ENCODE measurements at places on chromosomes 5 and 9.

- DNase-seq = no peak
These were observed 67.1 kb downstream of the ADAMTS12 start for GRCh38 chr5:33824516-33825195.

DNA sequence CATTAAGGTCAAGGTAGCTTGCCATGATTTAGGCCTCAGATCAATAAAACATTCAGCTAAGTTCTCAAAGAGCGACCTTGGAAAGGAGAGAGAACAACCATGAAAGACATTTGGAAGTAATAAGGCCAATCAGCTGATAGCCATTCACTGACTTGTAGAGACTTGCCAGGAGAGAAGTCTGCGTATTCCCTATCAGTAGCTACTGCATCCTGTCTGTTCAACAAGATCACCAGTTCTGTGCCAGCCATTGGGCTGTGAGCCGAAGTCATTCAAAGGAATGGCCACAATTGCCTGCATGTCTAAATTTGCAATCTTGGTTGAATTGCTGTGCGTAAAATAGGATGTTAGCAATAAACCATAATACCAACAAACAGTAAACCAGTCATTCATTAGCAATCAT lies 219.8 kb downstream of the FBXL7 start:
- no peak for DNase-seq

GRCh38 chr5:1965925-1966324 lies 83.2 kb upstream of the IRX4 start:
- no peak for DNase-seq

- no peak for DNase-seq
These were observed 505.3 kb upstream of the ZNF608 start for GRCh38 chr5:125251703-125252102.

DNA sequence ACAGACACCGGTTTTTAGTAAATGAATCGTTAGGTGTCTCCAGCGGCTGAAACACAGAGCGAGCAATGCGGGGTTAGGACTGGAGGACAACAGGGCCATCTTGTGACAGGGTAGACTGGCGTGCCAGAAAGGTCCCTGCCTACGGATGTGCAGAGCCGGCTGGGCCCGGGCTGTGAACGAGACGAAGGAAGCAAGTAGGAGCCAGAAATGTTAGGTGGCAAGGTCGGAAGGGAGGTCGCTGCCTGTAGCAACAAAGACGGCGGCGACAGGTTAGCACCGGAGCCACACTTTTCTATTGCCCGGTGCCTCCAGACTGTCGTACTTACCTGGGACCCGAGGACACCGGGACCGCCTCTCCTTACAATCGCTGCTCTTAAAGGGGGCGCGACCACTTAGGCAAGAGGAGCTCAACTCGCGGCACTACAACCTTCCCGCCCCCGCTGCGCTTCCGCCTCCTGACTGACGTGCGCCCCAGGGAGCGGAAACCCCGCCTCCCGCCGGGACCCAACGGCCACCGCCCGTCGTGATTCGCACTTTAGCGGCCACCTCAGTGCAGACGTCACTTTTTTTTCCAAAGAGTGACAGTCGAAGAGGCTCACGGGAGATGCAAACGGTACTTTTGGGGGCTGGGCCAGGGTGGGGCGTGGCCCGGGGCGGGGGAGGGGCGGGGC lies at the start of gene INIP:
TSS of gene INIP (minus strand) at position 457 of the 671 bp plus-strand sequence. CDS start 1,632 bp downstream, outside the sequence.
- peak; percentile 99 for DNase-seq

- DNase-seq = peak; percentile 51
These were observed 1.8 kb downstream of the LPCAT1 start for GRCh38 chr5:1521671-1522600.

DNA sequence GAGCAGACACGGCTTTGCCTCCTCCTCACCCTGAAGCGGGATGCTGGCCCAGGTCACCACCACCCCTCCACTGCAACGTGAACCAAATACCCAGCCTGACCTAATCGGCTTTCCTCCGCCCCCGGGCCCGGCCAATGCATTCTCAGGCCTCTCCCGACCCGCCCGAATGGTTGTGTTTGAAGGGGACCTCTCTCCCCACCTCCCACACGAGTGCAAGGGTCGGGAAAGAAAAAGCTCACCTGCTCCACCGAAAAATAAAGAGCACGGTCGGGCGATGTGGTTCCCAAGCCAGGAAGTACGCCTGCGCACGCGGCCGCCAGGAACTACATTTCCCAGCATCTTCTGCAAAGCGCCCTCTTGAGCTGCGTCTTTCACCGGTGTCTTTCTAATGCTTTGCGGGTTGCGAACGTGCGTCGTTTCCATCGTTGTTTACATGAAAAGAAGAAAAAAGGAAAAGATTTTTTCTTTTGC lies at the start of gene ZNF883:
TSS of gene ZNF883 (minus strand) at position 282 of the 471 bp plus-strand sequence.
- no peak for DNase-seq

DNA sequence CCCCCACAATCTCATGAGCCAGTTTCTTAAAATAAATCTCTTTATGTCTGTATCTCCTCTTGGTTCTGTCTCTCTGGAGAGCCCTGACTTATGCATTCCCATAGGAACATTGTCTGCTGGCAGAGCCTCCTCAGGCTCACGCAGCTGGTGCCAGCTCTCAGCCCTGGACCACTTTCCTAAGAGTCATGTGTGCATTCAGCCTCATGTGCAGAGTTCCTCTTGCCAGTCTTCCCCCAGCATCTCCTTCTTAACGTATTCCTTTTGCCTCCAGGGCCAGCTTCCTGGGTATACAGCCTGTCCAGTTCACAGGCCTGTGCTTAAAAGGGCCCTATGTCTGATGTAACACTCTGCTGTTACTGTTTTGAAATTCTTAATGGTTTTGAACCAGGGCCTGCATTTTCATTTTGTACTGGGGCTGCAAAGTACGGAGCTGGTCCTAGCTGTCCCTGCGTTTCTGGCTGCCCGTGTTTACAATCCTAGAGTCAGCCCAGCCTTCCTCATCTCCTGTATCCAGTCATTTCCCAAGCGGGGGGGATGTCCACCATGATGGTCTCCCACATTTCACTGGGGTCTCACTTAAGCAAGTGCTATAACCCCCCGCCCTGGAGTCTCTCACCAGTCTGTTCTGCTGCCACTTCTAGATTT lies 18.1 kb downstream of the ANKRD33B start:
- DNase-seq = no peak

DNA sequence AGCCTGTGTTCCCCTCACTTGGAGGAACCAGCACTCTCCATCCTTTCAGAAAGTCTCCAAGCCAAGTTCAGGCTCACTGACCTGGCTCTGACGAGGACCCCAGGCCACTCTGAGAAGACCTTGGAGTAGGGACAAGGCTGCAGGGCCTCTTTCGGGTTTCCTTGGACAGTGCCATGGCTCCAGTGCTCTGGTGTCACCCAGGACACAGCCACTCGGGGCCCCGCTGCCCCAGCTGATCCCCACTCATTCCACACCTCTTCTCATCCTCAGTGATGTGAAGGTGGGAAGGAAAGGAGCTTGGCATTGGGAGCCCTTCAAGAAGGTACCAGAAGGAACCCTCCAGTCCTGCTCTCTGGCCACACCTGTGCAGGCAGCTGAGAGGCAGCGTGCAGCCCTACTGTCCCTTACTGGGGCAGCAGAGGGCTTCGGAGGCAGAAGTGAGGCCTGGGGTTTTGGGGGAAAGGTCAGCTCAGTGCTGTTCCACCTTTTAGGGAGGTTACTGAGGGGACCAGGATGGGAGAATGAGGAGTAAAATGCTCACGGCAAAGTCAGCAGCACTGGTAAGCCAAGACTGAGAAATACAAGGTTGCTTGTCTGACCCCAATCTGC lies 4.7 kb upstream of the NUP214 start:
- DNase-seq = peak; percentile 34

GRCh38 chr9:297104-297972 lies 82.7 kb downstream of the DOCK8 start:
- no peak for DNase-seq

DNA sequence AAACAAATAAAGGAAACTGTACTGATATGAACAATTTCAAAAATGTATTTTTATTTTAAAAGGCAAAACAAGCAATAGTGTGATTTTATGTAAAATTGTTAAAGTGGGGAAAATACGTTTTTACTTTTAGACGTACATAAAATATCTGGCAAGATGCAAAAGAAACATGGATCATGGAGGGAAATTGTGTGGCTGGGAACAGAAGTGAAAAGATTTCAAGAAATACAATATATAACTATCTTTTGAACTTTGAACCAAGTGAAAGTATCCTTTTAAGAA lies 1.5 kb upstream of the ZNF367 start:
- no peak for DNase-seq

DNA sequence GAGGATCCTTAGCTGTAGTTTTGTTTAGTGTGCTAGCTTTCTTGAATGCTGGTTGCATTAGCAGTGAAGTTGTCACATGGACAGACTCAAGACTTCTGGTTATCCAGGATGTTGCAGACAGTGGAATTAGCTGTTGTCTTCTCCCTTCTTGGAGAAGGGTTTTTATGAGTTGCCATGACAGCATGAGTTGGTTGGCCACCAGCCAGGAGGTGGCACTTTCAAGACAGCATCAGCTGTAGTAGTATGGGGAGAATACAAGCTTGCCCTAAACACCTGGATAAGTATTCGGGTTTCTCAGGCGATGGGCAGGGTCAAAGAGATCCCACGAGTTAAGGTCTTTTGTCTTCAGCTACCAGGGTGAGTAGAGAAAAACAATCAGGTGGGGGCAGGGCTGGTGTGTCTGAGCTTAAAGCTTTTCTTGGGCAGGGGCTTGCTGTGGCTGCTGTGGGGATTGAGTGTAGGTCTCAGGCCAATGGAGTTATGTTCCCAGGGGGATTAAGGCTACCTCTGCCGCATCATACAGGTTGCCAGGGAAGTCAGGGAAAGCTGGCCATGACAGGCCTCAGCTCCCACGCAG lies 7.7 kb upstream of the C5orf47 start:
- DNase-seq = no peak

DNA sequence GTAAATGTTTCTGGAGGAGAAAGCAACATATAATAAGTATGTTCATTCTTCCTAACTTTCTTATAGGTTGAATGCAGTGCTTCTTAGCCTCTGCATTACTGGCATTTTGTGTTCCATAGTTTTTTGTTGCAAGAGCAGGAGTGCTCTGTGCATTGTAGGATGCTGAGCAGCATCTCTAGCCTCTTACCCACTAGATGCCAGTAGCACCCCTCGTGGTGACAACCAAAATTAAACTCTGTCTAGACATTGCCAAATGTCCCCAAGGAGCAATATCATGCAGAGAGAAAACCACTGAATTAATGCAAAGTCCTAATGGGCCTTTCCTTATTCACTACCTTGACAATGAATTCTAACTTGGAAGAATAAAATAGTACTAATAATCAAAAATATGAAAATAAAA lies 147.0 kb downstream of the GLIS3 start:
- no peak for DNase-seq

Data from activated effector memory CD4-positive, alpha-beta T cell treated with anti-CD3 and anti-CD28 coated beads, Interleukin-2, amount 50 U/mL, for 16 hours (primary cell).